ENCODE measurements at places on chromosomes 7 and 10.

DNA sequence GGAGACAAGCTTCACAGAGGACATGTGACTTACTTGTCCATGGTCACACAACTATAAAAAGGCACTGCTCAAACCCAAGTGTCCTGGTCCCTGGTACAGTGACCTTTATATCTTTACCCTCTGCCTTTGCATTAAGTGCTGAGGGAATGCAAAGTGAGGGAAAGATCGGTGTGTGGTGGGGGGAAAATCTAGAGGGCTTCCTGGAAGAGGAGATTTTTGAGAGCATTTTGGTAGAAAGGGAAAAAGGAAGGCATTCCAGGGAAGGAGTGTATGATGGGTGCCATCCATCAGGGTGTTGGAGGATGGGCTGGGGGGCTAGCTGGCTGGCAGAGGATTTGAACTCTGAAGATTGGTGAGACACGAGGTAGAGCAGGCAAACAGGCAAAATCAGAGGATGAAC, 9.3 kb downstream of the ZNF503 start:
- no peak for DNase-seq

DNA sequence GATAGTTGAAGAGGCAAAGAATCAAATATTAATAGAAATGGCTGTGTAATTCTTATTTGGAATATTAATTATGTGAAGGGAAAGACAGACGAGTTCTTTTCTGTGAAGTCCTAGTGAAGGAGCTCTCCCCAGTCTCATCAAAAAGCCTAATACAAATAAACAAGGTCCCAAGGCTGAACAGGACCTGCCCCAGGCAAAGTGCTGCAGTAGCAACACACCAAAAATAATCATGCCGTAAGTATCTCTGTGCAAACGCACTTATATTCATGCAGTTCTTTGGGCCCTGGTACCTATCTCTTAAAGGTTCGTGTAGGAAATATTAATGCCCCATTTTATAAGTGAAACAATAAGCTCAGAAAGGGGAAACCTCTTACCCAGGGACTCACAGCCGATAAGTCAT, 12.2 kb upstream of the CHST15 start:
- no peak for DNase-seq

DNA sequence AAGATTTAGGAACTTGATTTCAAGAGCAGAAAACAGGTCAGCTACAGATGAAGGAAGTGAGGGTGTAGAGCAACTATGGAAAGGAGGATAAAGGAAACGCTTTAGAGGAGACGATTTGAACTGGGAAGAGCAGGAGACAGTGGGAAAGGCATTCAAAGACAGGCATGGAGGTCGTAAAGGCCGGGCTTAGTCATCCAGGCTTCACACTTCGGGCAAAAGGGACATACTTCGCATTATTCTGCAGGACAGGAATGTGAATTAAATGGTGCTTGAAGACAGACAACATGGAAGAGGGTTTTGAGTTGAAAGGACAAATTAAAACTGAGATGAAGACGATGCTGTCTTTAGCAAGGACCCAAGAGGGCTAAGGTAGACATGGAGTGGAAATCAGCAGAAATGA, 8.1 kb downstream of the FAM171A1 start:
- no peak for DNase-seq

- DNase-seq, result no peak
Measured at GRCh38 chr7:28245123-28245878, 64.7 kb upstream of the JAZF1 start.

DNA sequence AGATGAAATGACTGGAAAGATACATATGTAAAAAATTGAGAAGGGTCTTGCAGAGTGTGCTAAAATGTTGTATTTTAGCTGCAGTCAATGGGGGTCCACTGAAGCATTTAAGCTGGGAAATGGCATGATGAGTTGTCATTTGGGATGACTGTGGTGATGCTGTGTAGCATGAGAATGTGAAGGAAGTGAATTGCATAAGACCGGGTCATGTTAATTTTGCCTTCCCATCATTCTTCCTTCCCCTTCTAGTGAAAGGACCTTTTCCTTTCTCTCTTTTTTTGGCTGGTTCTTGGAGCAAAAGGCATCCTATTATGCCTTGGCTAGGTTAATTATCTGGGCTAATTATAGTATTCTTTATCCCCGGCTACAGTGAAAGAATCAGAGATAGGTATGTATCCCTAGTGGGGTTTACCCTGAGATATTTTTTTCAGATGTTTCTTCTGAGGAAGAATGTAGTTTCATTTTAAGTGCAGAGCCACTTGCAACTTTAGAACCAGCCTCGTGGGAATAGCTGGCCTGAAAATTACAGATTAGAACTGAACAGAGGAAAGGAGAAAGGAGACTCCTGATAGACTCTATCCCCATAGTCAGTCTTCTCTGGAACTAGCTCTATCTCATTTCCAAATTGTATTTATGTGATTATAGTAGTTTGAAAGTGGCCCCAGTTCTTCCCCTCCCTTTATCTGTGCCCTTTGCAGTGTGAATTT, 93.6 kb downstream of the HGF start:
- DNase-seq, result no peak

DNA sequence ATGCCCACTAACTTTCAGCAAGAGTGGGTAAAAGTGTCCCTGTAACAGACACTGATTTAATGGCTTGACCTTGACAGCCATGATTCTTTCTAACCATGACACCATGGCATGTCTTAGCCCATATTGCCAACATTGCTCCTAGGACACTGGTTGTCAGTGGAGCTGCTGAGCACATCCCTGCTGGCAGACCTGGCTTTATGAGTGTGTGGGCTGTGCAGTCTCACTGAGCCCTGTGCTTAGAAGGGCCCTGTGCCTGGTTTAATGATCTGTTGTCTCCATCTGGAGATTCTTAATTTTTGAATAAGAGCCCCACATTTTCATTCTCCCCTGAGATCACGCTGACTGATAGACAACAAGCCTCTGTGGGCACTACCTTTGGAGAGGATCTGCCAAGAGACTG, 243.1 kb upstream of the KIAA1217 start:
- DNase-seq, result no peak

DNA sequence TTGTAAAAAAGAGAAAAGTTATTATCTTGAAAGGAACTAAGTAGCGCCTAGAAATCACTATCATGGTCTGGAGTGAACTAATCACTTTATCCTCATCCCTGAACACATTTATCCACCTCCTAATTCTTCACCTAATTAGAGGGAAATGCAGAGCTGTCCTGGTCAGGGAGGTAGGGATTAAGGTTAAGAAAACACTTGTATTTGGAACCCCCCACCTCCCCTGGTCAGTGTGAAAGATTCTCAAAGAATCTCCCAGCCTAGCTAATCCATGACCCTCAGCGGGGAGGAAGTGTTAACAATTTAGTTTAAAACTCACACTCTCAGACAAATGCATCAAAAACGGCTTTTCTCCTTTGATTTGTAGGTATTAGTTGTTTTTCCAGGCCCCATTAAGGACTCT, 83.8 kb downstream of the FAM204A start:
- no peak for DNase-seq

- no peak for DNase-seq
Measured at GRCh38 chr7:74252893-74253292, 1.3 kb downstream of the RFC2 start.

DNA sequence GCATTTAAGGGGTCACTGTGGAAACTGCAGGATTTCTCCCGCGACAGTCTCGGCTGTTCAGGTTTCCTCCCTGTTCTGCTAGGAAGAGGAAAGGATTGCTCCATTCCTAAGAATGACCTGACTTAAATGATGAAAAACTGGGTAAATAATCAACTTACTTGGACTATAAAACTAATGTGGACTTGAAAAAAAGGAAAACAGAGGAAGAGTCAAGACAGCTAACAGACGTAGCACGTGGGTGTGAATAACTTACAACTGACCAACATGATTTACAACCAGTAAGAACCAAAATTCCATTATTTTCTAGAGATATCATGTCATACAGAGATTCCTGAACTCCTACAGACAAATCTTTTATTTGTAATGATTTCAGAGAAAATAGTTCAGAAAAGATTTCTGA, 93.8 kb downstream of the ADAM12 start:
- no peak for DNase-seq

- no peak for DNase-seq
Measured at GRCh38 chr7:95649546-95649945, 53.2 kb upstream of the PDK4 start.

DNA sequence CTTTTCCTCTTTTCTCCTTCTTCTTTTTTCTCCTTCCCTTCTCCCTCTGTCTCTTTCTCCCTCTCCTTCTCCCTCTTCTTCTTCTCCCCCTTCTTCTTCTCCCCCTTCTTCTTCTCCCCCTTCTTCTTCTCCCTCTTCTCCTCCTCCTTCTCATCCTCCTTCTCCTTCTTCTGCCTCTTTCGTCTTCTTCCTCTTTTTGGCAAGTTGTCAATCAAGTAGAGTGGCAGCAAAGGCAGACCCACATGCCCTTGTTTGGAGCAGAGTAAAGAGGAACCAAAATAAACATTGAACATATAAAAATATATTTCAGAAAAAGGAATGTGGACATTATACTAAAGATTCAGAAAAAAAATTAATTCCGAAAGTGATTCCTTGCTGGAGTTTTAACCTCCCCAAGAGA, 59.6 kb upstream of the ZNF33B start:
- DNase-seq, result no peak

DNA sequence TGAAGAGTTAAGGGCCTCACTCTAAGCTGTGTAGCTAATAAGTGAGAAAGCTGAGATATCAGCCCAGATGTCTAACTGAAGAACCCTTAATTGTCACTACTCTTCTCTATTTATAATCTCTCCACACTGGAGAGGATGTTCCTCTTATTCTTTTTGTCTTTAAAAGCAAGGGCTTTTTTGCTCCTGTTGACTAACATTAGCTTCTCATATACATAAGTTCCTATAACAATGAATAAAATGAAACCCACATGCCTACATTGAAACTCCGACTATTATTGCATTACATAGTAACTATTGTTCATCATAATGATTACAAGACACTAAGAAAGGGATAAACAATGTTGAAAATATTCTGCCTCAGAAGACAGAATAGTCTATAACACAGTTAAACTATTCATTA, 67.1 kb downstream of the GNAT3 start:
- DNase-seq, result no peak

DNA sequence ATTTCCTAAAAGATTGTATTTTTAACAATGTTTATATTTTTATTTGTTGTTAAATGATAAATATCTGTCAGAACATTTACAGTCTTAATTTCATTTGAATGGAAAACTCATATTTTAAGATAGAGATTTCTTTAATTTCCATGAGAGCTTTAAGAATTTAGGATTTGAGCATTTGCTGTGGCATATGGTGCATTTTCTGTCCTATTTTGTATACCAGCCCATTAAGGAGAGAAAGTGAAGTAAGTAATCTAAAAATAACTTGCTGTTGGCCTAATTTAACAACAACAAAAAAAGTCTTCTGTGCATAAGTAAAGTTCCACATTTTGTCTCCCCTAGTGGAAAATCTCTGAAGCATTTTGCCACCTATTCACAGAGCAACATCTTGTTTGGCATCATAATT, 190.9 kb upstream of the PPP1R3A start:
- no peak for DNase-seq

DNA sequence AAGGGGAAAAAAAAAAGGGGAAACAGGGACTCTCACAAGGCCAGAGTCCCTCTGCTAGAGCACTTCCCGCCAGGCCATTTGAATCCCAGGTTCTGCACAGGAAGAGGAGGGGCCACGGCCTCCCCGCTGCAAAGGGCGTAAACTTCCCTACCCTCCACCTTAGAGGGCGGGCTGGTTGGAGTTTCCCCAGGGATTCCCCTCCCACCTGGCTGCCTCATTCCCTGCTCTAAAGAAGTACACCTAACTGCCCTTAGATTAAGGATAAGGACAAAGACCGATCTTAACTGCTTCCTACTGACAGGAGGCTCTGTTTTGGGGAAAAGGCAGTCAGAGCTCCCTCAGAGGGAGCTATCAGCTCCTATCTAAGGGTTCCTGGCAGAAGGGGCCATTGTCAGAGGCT, 102.0 kb upstream of the ARMC3 start:
- no peak for DNase-seq

DNA sequence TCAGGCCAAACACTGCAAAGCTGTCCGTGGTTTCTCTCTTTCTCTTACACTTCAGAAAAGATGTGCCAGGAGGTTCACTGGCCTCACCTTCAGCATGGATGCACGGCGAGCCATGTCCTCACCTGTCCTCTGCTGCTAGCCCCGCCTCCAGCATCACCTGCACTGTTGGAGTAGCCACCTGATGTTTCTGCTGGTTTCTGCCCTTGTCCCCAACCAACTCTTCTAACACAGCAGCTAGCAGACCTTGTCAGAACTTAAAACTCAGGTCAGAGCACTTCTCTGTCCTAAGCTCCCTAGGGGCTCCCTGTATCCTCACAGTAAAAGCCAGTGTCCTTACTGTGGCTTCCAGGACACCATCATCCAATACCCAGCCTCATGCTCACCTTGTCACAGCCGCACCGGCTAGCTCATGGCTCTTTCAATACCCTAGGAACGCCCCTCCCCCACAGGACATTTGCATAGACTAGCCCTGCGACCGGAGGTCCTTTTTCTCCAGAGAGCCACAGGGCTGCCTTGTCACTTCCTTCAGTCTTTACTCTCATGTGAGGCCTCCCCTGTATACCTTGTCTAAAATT, 15.2 kb downstream of the PALD1 start:
- DNase-seq, result no peak
